ENCODE measurements at places on chromosomes 2 and 18.

DNA sequence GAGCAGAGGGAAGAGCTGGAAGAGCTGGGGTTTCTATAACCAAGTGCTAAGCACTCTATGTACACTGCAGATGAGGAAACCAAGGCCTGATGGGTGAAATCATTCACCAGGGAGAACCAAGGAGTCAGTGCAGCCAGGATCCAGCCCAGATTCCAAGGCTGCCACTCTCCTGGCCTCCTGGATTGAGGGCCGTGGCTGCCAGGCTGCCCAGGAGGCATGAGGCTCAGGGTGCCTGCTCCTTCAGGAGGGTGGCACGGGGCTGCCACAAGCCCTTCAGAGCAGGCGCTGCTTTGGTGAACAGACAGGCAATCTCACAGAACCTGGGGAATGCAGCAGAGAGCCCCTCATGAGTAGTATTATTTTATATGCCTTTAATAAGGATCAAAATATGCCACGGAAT lies 293.7 kb upstream of the HDAC4 start:
- no peak for DNase-seq

DNA sequence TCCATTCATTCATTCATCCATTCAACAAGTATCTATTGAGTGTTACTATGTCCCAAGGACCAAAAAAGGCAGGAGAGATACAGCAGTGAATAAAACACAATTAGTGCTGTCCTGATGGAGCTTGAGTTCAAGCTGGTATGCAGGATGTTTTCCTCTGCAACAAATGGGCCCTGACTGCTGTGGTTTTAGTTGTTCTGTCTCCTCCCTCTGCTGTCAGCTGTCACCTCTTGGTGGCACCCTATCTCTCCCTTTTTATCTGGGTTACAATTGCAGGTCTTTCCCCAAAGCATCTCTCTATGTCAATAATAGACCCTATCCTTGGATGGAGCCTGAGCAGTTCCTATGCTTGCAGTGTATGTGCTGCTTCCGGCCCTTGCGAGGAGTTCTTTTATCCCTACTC lies 304.8 kb downstream of the PDE11A start:
- DNase-seq: no peak

- no peak for DNase-seq
These were observed 87.1 kb downstream of the PARD3B start for GRCh38 chr2:204632410-204632809.

- DNase-seq: peak; percentile 69
These were observed 107.3 kb downstream of the CPS1 start for GRCh38 chr2:210663631-210664089.

DNA sequence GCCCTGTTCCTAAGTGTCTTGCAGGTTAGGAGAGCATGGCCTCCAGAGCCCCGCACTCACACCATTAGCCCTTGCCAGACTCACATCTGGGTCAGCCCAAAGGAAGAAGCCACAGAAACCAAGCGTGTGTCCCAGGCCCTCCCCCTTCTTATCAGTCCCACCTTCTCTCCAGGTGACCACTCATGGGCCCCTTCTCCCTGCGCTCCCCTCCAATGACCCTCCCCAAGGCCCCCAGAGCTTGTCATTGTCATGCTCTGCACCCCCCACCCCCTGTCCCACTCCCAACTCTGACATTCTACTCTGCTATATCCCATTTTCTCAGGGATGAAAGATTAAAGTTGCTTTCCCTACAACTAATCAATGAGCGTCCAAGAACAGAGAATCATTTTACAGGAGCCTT lies 30.1 kb downstream of the CAPN14 start:
- DNase-seq: no peak

DNA sequence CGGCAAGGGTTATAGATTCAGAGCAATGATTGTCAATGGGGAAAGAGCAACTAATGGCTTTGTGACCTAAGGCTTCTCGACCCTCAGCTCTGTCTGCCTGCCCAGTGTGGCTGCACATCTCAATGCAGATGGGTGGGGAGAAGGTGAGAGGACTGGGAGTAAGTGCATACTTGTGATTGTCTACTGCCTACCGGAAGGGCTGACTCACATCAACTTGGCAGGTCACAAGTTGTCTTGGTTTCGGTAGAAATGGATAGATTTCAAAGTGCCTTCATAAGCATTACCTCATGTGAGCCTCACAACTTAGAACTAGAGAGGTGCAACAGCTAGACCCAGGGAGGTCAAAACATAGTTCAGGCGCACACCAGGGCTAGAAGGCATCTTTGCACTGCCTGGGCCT lies 29.4 kb downstream of the STAT1 start:
- DNase-seq: no peak

GRCh38 chr18:12968619-12969018 lies 20.8 kb downstream of the SEH1L start:
- DNase-seq: no peak

- no peak for DNase-seq
These were observed 424.3 kb downstream of the DCC start for GRCh38 chr18:52764316-52764715.

DNA sequence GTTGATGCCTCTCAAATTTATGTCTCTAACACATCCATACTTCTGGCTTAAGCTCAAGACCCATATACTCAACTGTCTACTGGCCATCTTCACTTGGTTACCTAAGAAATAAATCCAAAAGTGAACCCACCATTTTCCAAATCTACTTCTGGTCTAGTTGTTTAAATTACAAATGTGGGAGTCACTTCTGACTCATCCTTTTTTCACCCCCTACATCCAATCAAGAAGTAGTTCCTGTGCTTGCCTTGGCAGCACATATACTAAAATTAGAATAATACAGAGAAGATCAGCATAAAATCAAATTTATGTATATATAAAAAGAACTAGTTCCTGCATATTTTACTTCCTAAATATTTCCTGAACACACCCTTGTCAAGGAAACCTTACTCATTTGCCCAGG lies 53.6 kb downstream of the STRN start:
- peak; percentile 61 for DNase-seq

GRCh38 chr2:203898657-203899056 lies 31.1 kb downstream of the CTLA4 start:
- no peak for DNase-seq

DNA sequence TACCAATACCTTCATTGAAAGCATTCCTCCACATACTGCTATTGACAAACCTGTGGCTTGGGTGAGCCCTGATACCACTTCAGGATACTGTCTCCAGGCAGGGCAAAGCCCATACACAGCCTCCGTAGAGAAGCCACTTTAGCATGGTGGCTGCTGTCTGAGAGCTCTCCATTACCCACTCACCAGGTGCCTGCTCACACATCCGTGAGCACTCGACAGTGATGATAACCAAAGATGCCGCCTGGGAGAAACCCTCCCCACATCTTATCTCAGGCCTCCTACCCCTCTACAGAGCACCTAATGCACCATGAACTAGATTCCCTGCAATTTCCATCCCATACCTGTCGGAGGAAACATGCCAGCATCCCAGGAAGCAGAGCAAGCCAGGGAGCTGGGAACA lies 57.6 kb upstream of the KLHL29 start:
- DNase-seq: no peak

DNA sequence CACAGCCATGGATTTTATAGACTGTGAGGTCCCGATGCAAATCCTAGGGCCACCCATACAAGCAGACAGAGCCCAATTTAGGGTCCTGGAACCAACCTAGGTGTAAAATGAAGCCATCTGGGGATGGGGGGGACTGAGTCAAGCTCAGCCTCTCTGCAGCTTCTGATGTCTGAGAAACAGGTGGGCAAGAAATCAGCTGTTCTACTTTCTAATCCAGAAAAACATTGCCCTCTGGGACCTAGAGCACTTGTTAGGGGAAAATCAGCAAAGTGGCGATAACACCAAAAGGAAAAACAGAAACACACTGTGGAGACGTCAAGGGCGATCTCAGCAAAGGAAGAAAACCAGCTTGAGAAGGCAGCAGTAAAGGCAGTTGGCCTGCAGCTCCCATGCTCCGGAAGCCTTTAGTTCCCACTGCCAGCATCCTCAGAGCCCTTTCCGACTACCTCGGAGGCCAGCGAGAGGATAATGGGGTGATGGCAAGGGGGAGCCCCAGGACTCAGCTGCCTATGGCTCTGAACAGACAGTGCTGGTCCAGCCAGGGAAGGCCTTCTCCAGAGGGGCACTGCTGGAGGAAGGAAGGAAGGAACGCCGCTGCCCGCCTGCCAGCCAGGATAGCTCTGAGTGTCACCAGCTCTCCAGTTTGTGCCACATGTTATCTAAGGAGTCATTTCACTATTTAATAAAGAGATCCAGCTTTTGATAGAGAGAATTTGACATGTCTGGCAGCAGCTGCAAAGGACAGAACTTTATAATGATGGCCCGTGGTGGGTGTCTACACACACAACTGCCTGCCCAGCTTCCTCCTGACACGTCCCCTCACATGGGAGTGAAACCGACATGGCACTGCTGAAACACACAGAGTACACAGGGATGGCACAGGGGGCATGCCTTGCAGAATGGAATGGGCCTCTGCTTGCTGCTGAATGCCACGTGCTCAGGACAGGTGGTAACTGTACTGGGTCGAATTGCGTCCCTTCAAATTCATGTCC lies 37.7 kb downstream of the HS1BP3 start:
- no peak for DNase-seq

All from putamen (tissue), 1 donor.